Activated CD8-positive, alpha-beta memory T cell treated with anti-CD3 and anti-CD28 coated beads for 1 hour (primary cell): ENCODE measurements at places on chromosomes 4 and X.

DNA sequence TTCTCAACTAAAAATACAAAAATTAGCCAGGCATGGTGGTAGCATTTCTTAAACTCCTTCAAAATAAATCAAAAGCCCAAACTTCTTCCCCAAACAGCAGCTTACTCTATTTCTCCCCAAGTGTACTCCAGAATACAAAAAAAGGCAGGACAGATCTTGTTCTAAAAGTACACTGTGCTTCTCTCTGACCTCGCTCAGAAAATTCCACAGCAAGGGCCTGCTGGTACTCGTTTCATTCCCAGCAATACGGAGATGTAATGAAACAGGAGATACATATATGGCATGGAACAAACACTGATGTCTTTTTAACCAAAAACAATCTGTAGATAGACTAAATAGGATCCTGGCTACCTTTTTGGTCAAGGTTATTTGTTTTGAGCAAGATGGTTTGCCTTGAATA, 25.2 kb downstream of the MAP7D2 start:
- no peak for DNase-seq

DNA sequence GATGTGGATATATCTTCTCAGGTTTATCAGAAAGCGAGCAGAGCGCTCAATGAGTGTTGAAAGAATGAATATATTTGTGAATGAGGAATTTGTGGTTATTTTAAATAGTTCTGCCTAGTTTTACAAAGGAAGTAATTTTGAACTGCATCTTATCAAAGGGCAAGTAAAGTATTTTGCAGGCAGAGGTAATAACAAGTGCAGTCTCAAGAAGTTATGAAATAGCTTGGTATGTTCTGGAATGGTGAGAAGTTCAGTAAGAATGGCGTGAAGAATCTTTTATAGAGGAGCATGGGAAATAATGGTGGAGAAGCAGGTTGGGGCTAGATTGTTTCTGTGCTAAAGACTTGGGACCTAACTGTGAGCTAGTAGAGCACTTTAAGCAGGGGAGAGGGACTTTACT, 10.9 kb downstream of the TMA16 start:
- DNase-seq = no peak

- no peak for DNase-seq
Measured at GRCh38 chr4:48396043-48396442, 54.7 kb downstream of the SLAIN2 start.

GRCh38 chr4:123632693-123633030, 236.1 kb downstream of the SPRY1 start:
- no peak for DNase-seq

DNA sequence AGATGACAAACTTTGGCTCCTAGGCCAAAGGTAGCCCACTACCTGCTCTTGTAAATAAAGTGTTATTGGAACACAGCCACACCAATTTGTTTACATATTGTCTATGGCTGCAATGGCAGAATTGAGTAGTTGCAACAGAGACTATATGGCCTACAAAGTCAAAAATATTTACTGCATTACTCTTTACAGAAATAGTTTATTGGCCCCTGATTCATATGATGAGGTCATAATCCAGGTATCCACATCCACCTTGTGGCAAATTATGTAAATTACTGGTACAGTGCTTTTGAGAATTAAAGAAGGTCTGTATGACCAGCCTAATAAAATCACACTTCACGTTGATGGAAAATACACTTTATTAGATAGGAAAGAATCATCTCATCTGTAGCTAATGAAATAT, 337.0 kb upstream of the DDX53 start:
- DNase-seq = no peak

DNA sequence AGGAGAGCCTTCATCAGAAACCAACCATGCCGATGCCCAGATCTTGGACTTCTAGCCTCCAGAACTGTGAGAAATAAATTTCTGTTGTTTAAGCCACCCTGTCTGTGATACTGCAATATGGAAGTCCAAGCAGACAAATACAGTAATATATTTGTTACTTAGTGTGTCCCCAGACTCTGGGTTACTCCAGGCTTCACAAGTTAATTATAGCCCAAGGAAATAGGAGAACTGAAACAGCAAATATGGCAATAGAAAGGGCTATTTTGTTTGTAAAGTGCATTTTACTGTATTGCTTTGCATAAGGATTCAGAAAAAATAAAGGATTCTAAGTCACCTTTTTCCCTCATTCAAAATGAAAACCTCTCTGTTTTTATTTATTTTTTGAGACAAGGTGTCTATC, 15.7 kb downstream of the TIGD4 start:
- DNase-seq = no peak

DNA sequence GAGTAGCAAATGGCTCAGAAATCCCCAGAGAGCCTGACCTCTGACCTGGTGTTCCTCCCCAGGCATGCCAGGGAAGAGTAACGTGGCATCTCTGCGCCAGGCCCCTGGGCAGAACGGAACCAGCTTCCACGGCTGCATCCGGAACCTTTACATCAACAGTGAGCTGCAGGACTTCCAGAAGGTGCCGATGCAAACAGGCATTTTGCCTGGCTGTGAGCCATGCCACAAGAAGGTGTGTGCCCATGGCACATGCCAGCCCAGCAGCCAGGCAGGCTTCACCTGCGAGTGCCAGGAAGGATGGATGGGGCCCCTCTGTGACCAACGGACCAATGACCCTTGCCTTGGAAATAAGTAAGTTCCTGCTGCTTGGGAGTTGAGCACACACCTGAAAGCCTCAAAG, 83.4 kb upstream of the PACRGL start:
- no peak for DNase-seq

- no peak for DNase-seq
Measured at GRCh38 chr4:4333265-4333706, 43.2 kb downstream of the ZBTB49 start.

- no peak for DNase-seq
Measured at GRCh38 chr4:90025248-90025647, 101.9 kb upstream of the CCSER1 start.

DNA sequence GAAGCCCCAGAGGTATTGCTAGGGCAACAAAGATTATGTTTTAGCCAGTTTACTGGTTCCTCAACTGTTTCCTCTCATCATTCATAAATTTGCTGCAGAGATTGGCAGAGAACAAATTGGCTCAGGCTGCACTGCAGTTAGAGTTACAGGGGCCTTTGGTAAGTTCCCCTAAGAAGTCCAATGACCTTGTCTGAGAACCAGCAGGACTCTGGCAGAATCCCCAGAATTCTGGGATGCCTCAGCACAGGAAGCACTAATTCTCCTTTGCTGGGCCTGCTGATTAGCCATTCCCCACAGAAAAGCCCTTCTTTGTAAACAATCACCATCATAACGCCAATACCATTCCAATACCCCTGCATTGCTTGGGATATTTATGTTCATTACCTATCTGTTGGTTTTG, 151.3 kb downstream of the USP46 start:
- DNase-seq = no peak

GRCh38 chr4:100797791-100798190, 280.0 kb upstream of the EMCN start:
- DNase-seq = no peak

DNA sequence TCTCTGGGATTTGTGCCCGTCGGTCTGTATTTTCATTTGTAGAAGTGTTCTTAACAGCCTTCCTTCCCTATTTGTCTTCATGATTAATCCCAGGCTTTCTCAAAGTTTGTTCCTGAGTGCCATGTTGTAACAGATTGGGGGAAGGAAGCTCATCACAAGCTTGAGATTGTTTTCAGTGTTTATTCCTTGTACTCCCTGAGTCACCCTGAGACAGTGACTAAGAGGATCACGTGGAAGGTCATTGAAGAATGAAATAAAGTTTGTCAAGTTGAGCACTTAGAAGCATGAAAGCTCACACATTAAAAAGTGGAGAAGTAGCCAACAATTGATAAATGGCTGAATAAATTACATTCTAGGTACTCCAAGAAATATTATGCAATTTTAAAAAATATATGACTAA, 153.5 kb upstream of the FAM241A start:
- DNase-seq = no peak

- DNase-seq = no peak
Measured at GRCh38 chr4:42122237-42122636, 30.2 kb downstream of the BEND4 start.

DNA sequence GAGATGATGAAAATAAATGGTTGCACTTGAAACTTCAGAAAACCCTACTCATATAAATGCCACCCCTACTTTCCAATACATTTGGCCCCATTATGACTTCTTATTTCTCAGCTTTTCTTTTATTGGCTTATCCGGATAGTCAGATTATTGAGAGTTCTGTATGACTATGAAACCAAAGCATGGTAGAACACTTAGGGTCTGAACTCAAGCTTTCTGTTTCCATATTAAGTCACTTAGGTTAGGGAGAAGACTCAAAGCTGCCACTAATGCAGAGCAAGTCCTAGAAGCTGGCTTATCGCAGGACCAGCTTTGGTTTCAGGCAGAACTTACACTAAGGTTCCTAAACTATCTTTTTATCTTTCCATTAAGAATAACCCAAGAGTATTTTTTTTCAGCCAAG, 229.9 kb upstream of the CPEB2 start:
- DNase-seq = no peak

GRCh38 chr4:123974386-123975149, 578.0 kb downstream of the SPRY1 start:
- no peak for DNase-seq

DNA sequence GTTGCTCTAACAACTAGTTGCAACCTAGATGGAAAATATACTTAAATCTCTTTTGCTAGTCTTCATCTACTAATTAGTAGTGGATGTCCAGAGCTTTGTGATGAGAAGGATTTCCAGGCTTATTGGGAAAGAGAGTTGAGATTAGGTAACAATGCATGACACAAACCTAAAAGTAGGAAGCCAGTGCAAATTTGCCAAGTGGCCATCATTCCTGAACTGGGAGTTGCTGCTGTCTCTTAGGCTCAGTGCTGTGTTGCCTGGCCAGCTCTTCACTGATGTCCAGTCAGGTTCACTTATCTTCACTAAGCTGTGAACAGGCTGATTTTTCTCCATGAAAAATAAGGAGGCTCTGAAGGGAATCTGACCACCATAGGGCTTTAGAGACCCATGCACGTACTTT, 105.6 kb upstream of the AMOT start:
- DNase-seq = no peak

DNA sequence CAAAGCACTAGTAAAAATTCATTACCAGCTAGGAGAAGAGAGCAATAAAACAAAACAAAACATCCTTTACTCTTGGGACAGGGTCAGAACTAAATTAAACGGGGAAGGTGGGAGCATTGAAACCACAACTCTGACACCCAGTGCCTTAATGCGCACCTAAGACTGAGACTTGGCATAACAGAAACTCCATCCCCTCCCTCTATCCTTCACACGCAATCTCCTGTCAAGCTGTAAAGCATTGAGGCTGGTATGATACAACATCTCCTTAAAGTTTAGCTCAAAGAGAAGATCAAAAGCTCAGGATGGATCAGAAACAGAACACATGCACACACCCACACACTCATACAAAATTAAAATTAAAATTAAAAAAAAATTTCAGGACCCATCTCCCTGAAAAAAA, 951.3 kb downstream of the STIM2 start:
- no peak for DNase-seq
